ENCODE measurements at places on chromosomes 1 and 21.
A peak's percentile ranks its signal among the peaks of the same experiment; 100 is the strongest.

- no peak for DNase-seq
Observed at GRCh38 chr1:113663165-113663951, 95.9 kb downstream of the PHTF1 start.

DNA sequence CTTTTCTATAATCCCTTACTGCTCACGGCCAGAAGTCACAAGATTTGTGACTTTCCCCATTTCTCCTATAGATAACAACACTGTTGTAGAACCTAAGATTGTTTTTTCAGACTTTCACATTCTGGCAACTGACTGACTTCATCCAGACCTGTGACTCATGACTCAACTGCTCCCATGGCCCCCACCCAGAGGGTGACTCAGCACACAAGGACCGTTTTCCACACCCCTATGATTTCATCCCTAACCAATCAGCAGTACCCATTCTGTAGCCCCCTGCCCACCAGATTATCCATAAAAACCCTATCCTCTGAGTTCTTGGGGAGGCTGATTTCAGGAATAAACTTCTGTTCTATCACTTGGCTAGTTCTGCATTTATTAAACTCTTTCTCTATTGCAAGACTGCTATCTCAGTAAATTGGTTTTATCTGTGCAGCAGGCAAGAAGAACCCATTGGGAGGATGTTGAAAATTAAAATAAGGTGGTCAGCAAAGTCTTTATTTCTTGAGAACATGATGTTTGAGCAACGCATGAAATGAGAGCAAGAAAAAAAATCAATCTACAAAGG is 79.7 kb downstream of the NGF start:
- DNase-seq = no peak

GRCh38 chr1:202090994-202091393 is 31.7 kb upstream of the GPR37L1 start:
- peak; percentile 48 for DNase-seq

GRCh38 chr1:43853161-43853921 is 80.3 kb upstream of the ARTN start:
- no peak for DNase-seq

DNA sequence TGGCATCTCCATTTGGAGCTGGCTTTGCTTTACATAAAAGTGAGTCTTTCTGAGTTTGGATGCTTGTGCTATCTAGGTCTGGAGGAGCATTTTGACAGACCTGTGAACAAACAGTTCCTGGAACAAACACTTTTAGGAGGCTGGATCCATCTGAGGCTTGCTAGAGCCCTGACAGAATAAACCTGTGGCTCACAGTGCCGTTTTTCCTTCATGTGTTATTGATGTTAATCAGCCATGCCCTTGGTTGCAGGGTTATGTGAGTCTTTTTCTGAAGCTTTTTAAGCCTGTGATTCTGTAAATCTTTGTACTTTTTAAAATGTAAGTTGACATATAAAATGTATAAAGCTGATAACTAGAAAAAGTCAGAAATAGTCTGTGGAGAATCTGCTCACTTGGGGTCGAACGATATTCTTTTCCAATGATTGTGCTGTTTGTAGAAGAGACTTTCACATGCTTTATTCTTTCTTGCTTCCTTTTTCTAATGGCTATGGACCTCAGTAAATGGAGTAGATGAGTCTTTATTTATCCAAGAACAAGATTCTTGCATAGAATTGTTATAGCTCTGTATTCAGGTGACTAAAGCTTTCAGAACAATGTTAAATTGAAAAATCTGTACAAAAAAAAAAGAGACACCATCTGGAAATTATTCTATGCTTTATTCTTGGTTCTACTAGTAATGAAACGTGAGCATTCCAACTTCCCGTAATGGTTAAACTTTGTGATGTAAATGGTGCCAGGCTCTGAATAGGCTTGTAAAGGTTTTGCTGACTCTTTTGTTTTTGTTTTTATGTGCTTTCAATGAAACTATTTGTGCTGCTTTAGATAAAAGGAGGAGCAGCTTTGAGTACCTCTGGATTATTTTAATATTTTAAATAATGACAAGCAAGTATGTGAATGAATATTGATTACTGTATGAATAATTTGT is 53.7 kb downstream of the CACHD1 start:
- DNase-seq = no peak

- peak; percentile 82 for DNase-seq
Observed at GRCh38 chr1:81954534-81955020, 153.8 kb downstream of the ADGRL2 start.

DNA sequence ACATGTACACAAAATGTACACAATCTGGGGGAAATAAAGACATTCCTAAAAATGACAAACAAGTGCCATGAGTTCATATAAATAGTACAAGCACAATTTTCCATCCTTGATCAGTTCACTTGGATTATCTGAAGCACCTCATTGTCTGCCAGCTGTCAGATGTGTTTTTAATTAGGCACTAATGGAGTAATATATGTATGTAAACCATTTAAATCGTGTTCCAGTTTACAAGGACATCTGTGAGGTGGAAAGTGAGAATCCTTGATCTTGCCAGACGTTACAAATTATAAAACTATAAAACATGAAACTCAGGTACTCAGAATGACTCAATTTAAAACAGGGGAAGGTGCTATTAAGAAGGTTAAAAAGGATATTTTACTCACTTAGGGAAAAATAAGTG is 1312.2 kb downstream of the PLA2G4A start:
- DNase-seq = peak; percentile 92

DNA sequence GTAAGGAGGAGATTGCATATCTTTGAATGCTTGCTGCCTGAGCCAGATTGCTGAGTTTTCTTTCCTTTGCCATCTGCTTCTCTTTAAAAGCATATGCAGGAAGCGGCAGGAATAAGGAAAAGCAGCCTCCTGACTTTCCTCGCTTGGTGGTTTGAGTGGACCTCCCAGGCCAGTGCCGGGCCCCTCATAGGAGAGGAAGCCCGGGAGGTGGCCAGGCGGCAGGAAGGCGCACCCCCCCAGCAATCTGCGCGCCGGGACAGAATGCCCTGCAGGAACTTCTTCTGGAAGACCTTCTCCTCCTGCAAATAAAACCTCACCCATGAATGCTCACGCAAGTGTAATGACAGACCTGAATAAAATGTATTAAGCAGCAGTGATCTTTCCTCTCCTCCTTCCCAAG is 1.5 kb downstream of the CORT start:
- DNase-seq = no peak

DNA sequence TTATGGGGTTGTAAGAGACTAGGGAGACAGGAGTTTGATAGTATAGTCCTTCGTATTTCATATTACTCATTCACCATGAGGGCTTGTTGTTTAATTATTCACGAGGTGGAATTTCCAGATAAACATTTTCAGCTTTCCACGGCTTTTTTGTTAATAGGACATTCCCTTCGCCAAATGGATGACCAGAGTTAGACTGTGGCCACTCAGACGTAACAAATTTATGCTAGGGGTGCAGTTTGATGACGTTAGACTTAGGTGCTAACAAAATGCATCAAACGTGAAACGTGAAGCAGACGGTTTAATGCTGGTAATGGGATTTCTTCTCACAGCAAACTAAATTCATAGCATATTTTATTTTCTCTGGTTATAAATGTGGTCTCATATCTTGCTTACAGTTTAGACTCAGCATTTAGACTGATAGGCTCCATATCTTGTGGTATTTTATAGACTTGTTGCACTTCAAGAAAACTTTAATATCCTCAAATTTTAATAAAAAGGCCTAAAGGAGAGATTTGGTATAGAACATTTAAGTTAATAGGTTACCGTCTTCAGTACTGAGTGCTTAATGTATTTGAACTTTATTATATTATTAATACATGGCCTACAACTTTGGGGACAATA is 2.3 kb downstream of the DHX9 start:
- DNase-seq = peak; percentile 46

DNA sequence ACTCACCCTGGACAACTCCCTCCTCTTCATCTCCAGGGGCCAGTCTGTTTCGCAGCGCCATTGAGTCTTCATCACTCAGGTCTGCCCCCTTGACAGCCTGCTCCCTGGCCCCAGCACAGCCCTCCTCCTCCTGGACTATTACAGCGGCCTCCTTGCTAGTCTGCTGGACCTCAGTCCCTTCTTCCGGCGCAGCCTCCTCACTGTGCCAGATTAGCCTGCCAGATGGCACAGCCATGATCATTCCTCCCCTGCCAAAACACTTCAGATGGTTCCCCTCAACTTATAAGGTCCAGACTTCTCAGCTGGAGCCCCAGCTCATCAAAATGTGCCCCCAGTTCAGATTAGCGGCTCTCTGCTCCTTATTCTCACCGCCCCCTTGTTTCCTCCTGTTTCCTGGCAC is 7.0 kb upstream of the CELSR2 start:
- DNase-seq = peak; percentile 69

GRCh38 chr1:108886292-108886691 is 9.5 kb downstream of the GPSM2 start:
- DNase-seq = peak; percentile 75

DNA sequence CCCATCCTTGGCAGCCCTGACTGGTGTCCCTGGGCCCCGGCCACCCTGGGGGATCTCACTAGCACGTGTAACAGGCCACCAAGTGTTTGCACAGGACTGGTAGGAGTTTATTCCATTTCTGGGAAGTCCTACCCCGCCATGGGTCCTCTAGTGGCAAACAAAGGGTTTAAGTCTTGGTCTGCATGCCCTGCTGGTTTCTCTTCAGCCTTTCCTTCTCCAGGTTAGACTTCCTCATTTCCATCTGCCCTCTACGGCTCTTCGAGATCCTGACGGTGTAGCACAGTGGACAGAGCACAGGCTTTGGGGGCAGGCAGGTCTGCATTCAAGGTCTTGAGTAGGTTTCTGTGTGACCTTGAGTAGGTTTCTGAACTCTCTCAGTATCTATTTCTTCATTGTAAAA is 2.8 kb downstream of the AGTRAP start:
- no peak for DNase-seq

DNA sequence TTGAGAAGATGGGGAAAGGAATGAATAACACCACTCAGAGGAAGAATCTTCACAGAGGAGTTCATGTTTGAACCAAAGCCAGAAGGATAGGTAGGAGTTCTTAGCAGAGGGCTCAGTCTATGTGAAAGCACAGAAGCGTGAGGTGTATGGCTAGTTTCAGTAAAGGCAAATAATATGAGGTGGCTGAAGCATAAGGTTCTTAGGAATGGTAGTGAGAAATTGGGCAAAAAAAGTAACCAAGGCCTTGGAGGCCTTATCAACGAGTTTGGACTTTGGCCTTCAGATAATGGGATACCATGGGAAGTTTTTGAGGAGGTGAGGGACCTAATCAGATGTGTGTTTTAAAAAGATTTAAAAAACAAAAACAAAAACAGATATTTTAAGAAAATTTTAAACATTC is 47.1 kb downstream of the TCEANC2 start:
- DNase-seq = no peak

DNA sequence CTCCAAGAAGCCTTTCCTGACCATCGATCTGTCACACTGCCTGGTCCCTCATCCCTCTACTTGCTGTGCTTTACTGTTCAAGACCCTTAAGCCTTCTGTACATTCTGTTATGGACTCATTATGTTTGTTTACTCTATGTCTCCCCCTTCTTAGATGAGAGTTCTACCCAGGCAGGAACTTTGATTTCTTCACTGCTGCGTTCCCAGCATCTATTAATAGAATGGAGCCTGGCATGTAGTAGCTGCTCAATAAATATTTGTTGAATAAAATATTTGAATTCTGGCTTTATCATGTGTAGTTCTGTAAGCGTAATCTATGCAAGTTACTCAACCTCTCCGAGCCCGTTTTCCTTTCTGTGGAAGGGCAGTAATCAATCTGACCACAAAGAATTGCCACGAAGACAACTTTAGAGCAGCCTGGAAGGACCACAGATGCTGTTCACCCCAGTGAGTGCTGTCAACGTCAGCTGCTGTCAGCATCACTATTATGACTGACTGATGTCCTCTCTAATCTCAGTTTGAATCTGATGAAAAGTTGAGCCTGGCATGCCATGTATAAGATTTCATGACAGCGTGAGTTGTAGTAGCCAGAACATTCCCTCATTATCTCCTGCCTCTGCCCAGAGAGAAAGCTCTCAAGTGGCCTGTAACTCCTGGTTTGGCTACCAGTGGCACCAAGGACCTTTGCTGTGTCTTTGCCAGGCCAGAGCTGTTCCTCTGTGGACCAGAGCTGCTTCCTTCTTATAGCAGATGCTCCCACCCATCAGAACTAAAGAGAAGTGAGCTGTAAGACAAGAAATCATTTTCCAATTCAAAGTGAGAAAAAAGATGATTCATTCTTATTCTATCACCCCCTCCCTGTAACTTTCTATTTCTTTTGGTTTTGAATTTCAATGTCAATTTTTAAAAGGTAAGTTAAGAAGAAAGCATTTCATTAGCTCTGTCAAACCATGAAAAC is 94.5 kb downstream of the PRDM2 start:
- DNase-seq = no peak

- DNase-seq = no peak
Observed at GRCh38 chr1:181409981-181410380, 73.3 kb upstream of the CACNA1E start.

DNA sequence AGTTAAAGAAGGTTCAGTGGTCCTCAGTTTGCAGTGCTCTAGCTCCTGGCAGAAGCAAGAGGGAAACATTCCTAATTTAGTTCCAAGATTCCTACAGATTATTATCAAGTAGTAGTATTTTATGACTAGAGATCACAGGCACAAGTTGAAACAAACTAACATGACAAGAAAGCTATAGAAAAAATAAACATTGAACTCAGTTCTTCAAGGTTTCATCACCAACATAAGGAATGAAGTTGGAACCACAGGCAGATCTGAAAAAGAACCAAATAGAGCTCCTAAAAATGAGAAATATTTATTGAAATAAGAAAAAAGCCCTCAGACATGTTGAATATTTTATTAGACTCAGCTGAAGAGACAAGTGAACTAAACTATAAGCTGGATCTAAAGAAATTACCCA is 40.6 kb downstream of the PDC start:
- no peak for DNase-seq

GRCh38 chr1:45325851-45326506 is 716 bp upstream of the HPDL start:
- peak; percentile 50 for DNase-seq

- peak; percentile 88 for DNase-seq
Observed at GRCh38 chr1:18109756-18110597, 2.4 kb downstream of the IGSF21 start.

DNA sequence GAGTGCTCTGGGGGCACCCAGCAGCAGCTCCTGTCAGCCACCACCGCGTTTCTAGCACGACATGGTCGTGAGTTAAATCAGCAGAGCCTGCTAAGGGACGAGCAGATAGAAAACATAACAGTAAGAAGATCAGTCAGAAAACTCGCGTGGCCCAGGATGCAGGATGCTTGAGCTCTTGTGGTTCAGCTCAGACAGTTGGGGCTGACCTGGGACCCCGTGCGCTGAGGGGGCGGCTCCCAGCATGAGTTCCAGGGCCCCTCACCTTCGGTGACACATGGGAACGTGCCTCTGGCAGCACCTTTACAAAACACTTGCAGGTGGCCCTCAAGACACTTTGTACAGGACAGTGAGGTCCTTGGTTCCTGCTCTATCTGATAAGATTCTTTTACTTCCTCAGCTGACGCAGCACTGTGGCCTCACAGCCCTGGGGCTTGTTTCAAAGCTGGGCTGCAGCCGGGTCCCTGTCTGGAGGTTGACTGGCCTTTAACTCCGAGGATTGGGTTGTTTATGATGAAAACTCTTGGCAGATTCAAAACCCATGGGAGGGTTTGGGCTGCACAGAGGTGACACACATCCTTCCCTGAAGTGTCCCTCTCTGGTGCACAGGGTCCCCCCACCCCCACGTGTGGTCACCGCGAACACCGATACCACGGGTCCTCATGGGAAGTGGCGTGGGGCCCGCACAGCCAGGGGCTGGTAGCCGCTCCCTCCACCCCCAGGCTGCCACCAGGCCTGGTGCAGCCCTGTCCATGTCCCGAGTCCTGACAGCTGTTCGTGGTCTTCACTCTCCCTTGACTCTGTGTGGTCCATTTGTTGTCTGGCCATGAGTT is 65.3 kb upstream of the COL6A1 start:
- no peak for DNase-seq

- peak; percentile 72 for DNase-seq
Observed at GRCh38 chr1:150813028-150813707, 5.1 kb upstream of the CTSK start.
